ENCODE measurements at places on chromosomes 12 and 14. TPM values are rescaled to one million over a fixed set of nuclear protein-coding genes. Genes with fewer than 3 reads are reported as not detected.

Gene CD69
- total RNA-seq: not detected

Gene EGLN3
- total RNA-seq: 2.9 TPM

Gene EML5
- under 0.01 TPM for total RNA-seq

Gene NRXN3
- total RNA-seq: under 0.01 TPM

Gene RIMBP2
- 0.18 TPM for total RNA-seq

Gene GLT1D1
- total RNA-seq: not detected

Gene ARMH4
- 4.0 TPM for total RNA-seq
